ENCODE measurements at places on chromosomes 12 and 14.
A peak's percentile ranks its signal among the peaks of the same experiment; 100 is the strongest.

GRCh38 chr12:45669093-45669492, 60.4 kb upstream of the ARID2 start:
- DNase-seq, result peak; percentile 4

- DNase-seq, result no peak
Observed at GRCh38 chr12:112401903-112402498, 7.4 kb downstream of the RPL6 start.

DNA sequence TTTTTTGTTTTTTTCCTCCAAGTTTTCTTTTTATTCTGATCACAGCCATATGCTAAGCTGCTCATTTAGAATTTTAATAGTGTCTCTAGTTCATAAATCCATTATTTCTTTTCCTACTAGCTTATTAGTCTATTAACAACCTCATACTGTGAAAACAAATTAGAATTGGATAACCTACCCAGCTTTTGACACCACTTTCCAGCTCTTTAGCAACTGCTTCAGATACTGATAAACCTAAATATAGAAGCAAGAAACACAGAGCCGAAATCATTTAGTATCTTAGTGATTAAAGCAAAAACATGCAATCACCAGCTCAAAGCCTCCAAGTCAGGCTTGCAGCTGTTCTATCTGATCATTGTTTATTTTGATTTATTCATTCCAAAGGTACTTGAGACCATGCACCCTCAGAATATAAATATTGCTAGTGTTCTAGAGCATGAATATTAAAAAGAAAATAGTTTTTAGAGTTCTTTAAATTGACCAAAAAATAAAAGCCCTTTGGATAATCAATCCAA, 121.5 kb downstream of the STXBP6 start:
- DNase-seq, result no peak

- DNase-seq, result no peak
Observed at GRCh38 chr12:15931590-15932053, 20.5 kb downstream of the DERA start.
